Activated gamma-delta T cell treated with anti-CD3 and anti-CD28 coated beads, Interleukin-2, amount 50 U/mL, for 16 hours (primary cell): ENCODE measurements at places on chromosomes 4 and X.

- no peak for DNase-seq
Measured at GRCh38 chrX:15525664-15526416, 25.2 kb downstream of the BMX start.

DNA sequence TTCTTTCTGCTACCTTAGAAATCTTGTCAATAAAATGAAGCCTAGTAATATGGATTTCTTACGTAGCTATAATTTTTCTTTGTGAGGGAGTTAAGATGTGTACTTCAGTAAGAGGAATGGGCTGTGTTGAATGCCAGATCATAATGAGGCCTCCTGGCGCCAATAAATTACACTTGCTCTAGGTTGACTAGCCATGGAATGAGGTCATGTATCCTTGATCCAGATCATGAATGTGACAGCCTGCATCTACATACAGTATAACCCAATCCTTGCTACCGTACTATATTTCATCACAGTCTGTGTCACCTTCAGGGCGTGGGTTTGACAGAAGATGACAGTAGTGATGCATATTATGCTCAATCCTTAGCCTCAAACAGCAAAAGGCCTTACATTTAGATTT is 36.2 kb downstream of the NHS start:
- no peak for DNase-seq

- DNase-seq = no peak
Measured at GRCh38 chrX:110420771-110421499, 62.3 kb downstream of the RTL9 start.

DNA sequence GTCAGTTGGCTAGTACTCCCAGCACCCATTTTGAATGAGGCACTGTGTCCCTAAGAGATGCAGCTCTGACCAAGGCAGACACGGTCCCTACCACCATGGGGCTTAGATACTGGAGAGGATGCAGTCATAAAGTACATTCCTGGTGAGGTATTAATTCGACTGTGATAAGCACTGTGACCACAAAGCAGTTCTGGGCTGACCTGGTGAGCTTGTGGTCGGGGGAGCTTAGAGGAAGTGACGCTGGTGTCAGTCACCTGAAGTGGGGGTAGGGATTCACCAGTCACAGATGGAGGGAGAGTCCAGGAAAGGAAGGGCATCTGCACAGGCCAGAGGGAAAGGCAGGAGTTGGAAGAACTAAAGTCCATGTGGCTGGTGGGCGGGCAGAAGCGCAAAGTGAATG is 15.8 kb upstream of the CLTRN start:
- no peak for DNase-seq

DNA sequence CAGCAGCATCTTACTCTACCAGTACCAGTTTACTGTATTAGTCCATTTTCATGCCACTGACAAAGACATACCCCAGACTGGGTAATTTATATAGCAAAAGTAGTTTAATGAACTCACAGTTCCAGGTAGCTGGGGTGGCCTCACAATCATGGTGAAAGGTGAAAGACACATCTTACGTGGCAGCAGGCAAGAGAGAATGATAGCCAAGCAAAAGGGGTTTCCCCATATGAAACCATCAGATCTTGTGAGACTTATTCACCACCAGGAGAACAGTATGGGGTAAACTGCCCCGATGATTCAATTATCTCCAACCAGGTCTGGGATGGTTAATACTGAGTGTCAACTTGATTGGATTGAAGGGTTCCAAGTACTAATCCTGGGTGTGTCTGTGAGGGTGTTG is 69.3 kb downstream of the YIPF6 start:
- DNase-seq = no peak

DNA sequence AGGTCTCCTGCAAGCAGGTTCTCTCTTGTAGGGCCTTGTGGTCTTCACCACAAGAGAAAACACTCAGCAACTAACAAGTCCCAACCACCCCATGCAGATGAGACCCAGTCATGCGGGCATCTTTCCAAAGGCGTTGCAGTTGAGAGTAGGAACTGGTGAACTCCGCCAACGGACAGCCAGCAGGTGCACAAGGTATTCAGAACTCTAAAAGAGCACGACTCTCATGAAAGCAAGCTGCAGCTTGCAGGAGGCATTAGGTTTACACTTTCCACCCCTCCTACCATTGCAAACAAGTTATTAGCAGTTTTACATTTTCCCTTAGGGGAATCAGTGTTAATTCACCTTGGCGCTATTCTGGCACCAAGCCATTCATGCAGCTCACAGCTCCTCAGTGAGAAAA is 173.4 kb upstream of the KIT start:
- no peak for DNase-seq

DNA sequence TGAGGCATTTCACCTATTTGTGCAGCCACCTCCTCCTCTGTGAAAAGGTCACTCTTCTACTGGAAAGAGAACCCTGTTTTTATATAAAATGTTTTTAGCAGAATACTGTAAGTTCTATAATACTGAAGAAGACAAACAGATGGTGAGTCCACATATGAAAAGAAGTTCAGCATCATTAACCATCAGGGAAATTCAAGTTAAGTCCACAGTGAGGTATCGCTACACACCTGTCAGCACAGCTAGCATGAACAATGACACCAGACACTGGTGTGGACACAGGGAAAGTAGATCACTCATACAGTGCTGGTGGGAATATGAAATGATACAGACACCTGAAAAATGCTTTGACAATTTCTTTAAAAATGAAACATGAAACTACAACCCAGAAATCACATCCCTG is 133.0 kb downstream of the MAD2L1 start:
- no peak for DNase-seq

- no peak for DNase-seq
Measured at GRCh38 chr4:16896881-16897750, 1.3 kb downstream of the LDB2 start.

- DNase-seq = no peak
Measured at GRCh38 chrX:138877746-138878145, 166.2 kb upstream of the FGF13 start.

DNA sequence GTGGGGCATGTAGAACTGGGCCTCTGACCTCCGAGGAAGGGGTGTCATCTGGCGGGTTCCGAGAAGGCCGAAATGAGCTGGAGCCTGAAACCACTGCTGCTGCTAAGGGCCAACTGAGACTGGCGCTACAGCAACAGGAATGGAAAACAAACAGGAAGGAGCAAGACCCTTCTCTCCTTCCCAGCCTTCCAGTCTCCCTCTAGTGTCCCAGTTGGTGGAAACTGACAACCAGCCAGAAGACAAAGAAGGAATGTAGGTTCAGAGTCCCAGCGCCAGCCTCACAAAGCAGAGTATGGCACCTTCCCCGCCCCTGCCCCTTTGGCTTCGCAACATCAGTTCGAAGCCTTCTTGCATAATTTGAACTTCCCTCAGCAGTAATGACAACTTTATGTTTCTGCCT is 24.4 kb upstream of the PDZD4 start:
- DNase-seq = no peak

GRCh38 chr4:9792381-9792780 is 10.9 kb downstream of the DRD5 start:
- DNase-seq = no peak

DNA sequence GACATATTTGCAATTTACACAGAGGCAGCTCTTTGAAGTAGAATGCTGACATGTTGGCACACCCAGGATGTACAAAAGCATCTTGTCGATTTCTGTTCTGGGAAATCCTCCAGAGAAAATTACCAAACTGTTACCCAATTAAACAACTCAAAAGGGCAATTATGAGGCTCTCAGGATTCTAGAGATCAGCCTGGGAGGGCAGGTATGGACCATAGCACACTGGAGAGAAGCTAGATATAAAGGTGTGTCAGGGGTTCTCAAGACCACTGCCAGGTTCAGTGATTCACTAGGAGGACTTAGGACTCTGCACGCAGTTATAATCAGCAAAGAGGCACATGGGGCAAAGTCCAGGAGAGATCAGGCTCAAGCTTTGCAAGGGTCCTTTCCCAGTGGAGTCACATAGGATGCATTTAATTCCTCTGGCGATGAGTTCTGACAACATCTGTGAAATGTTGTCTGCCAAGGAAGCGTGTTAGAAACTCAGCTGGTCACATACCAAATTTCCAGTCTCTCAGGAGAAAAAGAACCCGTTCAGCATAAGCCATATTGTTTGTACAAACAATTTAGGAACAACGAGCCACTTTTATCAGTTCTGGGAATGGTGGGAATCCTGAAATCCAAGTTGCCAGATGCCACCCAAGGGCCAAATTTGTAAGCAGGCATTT is 100.8 kb downstream of the SYTL5 start:
- DNase-seq = no peak

DNA sequence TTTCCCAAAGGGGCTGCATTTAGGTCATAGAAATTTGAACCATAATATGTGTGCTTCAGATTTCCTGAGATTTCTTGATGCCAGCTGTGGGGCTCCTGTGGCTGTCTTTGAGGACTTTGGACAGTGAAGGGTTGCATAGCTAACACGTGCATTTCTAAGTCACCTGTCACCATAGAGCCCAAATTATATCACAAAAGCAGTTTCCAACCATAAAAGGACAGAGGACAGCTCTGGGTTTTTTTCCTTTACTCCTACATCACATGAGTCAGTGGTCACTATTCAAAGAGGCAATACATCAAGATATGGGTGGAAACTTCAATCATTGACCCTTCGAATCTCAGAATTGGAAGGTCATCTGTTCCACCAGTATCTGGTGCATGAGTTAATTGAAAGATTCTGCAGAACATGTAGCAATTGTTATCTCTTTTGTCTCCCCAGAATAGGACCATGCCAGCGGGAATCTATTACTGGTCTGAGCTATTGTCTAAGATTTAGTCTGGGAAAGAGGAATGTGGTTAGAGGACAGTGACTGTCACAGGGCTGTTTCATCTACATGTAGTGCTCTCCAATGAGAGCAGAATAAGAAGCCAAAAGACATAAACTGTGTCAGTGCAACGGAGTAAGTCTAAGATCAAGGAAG is 133.5 kb downstream of the AASDH start:
- DNase-seq = no peak

DNA sequence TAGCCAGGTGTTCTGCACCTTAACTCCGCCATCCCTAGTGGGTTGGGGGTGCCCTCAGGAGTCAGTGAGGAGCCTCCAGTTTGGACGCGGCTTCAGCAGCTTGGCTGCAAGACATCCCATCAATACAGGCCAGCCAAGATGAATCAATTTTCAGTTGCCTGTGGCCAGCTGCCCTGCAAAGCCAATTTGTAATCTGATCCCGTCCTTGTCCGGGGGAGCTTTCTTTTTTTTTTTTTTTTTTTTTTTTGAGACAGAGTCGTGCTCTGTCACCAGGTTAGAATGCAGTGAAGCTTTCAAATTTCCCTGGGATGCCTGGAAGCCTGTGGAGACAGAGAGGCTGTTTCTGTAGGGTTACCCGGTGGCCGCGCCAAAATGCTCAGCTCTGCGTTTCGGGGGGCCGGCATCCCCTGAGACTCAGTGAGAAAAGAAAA is 192.5 kb downstream of the ASMT start:
- no peak for DNase-seq

GRCh38 chr4:94721310-94721709 is 36.4 kb upstream of the BMPR1B start:
- DNase-seq = no peak

- no peak for DNase-seq
Measured at GRCh38 chr4:74632634-74633033, 161.7 kb downstream of the BTC start.

- DNase-seq = no peak
Measured at GRCh38 chr4:80263541-80264351, 2.7 kb upstream of the FGF5 start.
